Ovary (tissue), 10 donors: ENCODE measurements at places on chromosomes 3 and 15. TPM values are rescaled to one million over a fixed set of nuclear protein-coding genes. Genes with fewer than 3 reads are reported as not detected.
A peak's percentile ranks its signal among the peaks of the same experiment; 100 is the strongest.

DNA sequence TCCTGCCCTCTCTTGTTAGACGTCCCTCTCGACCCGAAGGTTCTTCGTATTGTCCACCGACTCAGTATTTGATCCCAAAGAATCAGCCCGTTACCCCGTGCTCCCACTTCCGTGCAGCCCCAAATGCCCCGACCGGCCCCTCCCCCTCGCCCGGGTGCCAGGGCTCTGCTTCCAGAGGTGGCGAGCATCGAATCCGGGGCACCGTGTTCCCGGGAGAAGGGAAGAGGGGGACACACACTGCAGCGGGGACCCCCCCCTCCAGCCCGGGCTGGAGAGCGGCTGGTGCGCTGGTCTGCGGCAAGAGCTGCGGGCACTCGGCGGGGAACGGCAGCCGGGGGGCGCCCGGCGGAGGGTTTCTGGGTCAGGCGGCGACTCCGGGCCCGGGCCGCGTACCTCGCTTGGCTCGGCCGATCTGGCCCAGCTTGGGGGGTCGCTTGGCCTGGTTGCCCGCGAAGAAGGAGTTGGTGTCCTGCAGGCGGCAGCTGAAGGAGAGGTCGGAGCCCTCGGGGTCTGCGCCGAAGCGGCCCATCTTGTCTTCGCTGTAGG, 556 bp downstream of the CAMK2N2 start:
- no peak for DNase-seq

DNA sequence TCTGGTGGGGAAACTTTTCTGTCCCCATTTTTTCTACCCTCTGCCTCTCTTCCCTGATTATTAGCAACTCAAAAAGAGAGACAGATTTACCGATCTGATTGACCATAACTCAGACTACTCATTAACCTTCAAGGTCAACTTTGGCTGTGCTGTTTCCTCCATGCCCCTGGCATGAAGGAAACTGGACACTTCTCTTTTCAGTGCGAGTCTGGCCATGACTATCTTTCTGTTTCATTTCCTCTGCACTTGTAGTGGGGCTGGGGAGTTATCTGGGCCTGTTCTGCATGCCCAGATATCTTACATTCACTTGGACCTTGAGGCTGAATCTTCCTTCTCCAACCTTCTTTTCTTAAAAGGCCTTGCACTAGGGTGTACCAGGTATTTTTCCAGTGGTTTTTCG, 76.9 kb upstream of the SLCO2A1 start:
- DNase-seq: no peak

SLC28A1 gene
- polyA plus RNA-seq: 0.02 TPM

- no peak for DNase-seq
Observed at GRCh38 chr15:56031836-56032235, 38.4 kb upstream of the NEDD4 start.

DNA sequence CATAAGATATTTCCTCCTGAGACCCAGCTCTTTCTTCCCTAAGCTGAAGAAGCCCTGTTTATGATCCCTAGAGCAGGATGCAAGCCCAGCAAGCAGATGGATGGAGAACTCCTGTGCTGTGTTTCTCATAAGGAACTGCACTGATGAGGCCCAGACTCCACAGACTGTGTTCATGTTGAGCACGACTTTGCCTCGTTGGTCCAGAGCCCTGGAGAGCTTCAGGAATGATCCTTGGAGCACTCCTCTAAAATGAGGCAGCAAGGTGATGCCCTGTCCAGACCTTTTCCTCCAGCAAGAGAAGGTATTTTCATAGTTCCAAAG, 83.8 kb downstream of the MYLK start:
- DNase-seq: no peak

DNA sequence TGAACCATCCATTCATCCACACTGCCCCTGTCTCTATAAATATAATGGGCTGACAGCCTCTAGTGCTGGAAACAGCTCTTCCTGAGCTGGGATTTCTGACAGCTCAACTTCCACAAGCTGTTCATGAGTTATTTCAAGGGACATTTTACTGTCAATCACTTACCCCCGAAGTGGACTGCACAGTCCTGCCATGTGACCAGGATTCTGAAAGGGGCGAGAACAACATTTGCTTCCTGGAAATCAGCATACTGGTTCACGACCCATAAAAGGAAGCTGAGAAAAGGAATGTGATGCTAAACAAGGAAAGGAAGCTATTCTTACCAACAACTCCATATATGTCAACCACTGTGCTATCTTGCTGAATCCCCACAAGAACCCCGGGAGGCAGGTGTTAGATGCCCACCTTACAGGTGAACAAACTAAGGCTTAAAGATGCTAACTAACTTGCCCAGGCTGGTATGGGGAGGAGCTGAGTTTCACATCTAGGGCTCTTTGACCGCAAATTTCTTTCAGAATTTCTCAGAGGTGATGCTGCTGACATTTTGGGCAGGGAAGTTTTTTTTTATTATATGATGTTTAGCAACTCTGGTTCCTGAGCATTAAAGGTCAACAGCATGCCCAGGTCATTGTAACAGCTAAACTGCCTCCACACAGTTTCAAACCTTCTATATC, 16.5 kb upstream of the REC114 start:
- DNase-seq: no peak

DNA sequence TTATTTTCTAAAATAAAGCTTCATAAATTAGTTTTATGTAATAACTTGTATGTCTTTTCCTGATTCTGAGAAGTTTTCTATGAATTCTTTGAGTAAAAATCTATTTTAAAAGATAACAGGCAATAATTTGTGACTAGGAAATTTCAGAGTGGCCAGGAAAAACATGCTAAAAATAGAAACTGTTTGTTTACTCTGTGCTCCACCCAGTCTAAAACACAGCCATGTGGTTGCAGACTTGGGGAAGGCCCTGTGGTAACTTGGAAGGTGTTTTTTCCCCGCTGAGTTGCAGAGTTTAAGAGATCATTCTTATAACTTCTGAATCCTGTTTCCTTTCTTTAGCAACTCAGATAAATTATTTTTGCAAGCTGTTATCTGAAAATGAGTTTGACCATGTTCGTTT, 21.9 kb downstream of the PLCL2 start:
- DNase-seq: no peak

GRCh38 chr15:85404176-85404917, 23.9 kb downstream of the AKAP13 start:
- no peak for DNase-seq

- DNase-seq: peak; percentile 68
Observed at GRCh38 chr3:14403619-14404155, 1.3 kb downstream of the SLC6A6 start.

- no peak for DNase-seq
Observed at GRCh38 chr3:72888546-72889309, 882 bp downstream of the GXYLT2 start.

DNA sequence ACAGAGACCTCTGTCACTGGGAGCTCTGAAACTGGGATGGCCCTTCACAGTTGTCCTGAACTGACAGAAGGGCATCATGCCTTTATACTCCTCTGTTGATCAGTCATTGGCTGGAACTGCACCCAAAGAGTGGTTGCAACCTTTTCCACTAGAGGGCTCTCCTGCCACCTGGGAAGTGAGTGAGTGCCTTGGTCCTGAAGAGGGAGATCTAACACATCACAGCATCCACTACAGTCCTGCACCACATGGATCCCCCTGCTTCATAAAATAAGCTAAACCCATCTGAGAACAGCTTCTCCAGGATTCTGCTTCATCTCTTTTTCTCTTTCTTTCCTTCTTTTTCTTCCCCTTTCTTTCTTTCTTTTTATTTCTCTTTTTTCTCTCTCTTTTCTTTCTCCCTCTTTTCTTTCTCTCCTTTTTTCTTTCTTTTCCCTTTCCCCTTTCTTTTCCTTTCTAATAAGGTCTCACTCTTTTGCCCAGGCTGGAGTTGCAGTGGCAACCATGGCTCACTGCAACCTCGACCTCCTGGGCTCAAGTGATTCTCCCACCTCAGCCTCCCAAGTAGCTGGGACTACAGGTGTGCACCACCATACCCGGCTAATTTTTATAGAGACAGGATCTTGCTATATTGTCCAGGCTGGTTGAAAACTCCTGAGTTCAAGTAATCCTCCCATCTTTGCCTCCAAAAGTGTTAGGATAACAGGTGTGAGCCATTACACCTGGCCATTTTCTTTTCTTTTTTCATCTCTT, 42.8 kb upstream of the RAF1 start:
- DNase-seq: peak; percentile 16

GRCh38 chr3:195182470-195182795, 88.5 kb downstream of the XXYLT1 start:
- DNase-seq: peak; percentile 44

TRPM1 gene
- 0.12 TPM for polyA plus RNA-seq

DNA sequence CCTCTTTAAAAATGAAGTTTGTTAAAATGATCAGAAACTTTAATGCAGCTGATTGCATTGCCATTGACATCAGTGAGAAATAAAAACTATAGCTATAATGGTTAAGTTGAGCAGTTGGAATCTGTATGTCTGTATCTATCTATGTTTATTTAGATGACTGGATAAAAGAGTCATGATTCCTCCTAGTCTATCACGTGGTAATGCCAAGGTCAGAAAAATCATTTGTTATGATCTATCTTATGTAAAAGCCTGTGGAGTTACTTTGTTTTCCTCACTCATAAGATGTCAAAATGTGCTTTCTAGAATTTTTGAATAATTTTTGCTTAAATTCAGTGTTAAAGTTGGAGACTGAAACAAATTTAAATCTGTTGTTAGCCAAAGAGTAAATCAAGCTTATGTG, 63.3 kb downstream of the MBNL1 start:
- no peak for DNase-seq

DNA sequence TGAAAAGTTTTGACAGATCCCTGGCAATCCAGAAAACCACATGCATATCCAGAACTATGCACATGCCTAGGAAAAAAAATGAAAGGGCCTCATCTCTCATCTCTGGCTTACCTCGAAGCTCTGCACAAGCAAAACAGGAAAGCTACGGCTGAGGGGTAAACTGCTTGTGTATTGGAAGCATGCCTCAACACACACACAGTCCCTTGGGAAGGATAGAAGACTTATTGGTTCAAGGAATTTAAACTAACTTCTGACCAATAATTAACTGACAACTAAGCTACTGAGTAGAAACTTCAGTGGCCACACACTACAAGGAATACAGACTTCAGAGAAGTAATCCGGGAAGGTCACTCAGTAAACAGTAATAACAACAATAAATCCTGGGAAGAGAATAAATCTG, 59.9 kb upstream of the POMGNT2 start:
- no peak for DNase-seq

- DNase-seq: no peak
Observed at GRCh38 chr3:70264122-70264780, 48.2 kb downstream of the MDFIC2 start.

NDN gene
- 77.9 TPM for polyA plus RNA-seq

TRIM59 gene
- polyA plus RNA-seq: 2.6 TPM

GRCh38 chr15:93176065-93176464, 87.1 kb upstream of the RGMA start:
- no peak for DNase-seq

DNA sequence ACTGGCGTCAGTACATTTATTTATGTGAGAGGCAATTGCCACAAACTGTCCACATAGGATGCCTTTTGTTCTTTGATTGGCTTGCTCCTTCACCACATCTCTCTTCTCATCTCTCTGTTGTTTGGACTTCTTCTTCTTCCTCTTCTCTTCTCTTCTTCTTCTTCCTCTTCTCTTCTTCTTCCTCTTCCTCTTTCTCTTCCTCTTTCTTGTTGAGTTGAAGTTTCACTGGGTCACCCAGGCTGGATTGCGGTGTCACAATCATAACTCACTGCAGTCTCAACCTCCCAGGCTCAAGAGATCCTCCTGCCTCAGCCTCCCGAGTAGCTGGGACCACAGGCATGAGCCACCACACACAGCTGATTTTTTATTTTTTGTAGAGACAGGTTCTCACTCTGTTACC, 67.7 kb upstream of the GSK3B start:
- DNase-seq: no peak

DNA sequence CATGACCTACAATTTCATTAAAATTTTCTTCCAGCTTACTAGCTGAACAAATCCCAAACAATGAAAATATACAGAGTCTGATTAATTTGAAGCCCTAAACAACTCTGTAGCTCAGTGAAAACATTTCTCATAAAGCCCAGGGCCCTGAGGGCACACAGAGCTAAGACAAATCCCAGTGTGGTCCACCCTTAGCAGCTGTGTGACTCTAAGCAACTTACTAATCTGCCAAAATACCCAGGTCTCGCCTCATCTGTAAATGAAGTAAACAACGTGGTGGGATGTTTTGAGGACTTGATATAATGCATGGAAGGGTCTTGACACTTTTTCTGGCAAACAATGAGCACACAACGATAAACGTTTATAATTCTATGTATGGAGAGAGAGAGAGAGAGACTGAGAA, 158.4 kb downstream of the FHIT start:
- DNase-seq: no peak

- no peak for DNase-seq
Observed at GRCh38 chr15:70284438-70285214, 186.9 kb upstream of the TLE3 start.
